Aorta (tissue), 5 donors: ENCODE measurements at places on chromosomes 2 and 18. TPM values are rescaled to one million over a fixed set of nuclear protein-coding genes. Genes with fewer than 3 reads are reported as not detected.

Gene MYO3B
- total RNA-seq: 0.32 TPM

Gene SULT1C4
- total RNA-seq: 4.2 TPM

Gene LIMS1
- total RNA-seq: 100 TPM

Gene DPP4
- total RNA-seq: 3.7 TPM

Gene PROKR1
- not detected for total RNA-seq

Gene CHRNG
- not detected for total RNA-seq

DNA sequence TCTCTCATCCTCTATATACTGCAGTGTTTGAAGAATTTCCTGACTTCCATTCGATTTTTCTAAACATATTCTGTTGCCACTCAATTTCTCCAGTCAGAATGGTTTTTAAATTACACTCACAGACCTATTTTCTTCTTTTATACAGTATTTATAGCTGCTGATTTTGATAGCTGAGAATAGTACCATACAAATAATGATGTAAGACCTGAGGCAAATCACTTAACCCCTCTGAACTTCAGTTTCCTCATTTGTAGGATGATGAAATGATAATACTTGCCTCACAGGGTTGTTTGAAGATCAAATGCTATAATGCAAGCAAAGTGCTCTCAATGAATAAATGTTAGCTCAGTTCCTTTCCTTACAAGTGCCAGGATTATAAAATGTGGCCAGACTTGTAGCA lies 241.8 kb downstream of the CPS1 start:
- no peak for DNase-seq

DNA sequence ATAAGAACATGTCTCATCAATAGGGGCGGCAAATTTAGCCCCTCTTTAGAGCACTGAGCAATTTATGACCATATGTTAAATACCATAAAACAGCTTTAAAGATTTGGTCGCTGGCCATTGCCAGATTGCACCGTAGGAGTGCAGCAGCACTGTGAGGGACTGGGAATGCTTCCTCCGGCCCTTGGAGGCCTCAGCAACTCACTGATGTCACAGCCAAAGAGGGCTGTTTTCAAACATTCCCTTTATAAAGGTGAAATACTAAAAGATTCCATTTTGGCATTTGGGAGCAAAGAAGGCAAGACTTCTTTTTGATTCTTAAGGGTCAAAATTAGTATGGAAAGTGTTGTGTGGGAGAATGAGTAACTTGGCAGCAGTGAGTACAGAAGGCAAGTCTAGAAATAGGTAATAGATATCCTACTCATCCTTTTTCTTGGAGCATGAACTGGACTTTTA lies 63.7 kb downstream of the BABAM2 start:
- DNase-seq: no peak

DNA sequence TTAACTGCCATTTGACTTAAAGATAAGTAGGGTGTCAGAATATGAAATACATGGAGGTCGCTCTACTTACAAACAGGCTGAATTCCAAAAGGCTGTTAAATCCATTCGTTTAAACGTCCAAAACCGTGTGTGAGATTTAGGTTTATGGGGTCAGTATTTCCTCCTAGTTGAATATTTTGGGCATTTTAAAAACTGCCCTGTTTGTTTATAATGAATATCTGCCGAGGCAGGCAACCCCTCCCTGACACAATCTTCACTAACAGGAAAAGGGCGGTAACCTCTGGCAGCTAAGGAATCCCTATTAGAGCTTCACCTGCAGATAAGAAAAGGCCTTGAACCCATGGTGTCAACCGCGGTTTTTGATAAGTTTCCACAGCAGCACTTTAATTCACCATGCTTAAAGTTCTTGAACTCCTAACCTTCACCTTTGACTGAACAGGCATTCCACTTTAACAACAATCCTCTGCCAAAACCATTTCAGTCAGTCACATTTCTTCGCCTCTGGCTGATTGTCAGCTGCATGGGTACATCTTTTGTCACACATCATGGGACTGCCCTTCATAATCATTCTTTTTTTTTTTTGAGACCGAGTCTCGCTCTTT lies 17.8 kb downstream of the TRAK2 start:
- no peak for DNase-seq

- no peak for DNase-seq
These were observed 233.8 kb upstream of the PIK3C3 start for GRCh38 chr18:41721103-41721790.

- DNase-seq: no peak
These were observed 65.7 kb upstream of the RBM44 start for GRCh38 chr2:237732790-237733381.

GRCh38 chr18:54991981-54992380 lies 32.7 kb upstream of the CCDC68 start:
- DNase-seq: no peak

DNA sequence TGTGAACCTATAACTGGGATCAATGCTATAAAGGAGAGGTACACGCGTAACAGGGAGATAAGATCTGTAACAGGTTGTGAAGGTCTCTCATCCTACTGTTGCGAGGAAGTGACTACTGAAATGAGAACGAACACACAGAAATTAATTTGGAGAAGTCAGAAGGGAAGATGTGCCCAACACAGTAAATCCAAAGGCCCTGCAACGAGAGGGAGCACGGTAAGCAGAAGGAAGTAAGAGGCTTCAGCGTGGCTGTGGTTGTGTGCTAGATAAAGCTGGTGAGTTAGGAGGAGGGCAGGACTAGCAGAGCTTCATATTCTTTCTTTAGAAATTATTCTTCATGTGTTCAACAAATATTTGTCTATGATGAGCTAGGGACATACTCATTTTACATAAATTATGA lies 2.5 kb upstream of the ATG16L1 start:
- DNase-seq: no peak

GRCh38 chr18:13611142-13611600 lies 115.2 kb downstream of the FAM210A start:
- DNase-seq: peak; percentile 75

DNA sequence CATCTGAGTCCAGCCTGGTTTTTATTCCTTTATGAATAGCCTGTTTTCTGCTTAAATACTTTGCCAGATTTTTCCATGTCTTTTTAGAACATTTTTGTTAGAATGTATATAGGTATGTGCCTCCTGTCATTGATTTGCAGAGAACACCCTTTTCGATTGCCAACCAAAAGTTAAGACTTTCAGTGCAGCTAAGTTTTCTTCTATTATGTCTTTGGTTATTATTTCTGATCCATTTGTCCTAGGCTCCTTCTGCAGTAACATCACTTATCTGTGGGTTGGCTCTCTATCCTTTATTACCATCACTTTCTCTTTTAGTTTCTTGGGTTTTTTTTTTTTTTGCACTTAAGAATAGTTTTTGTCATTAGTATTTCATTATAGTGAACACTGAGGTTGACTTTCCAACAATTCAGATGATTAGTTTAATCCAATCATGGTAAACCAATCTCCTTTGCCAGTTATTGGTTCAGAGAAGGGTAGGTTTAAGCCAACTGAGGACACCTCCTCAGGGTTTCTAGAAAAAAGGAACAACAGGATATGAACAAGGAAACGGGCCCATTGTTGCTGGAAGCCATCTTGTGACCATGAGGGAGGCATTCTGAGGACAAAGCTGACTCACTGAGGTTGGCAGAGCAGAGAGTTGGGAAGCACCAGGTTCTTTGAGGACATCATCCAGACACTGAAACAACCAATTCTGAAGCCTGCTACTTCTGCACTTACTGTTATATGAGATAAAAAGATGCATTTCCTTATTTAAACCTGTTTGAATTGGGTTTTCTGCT lies 37.9 kb upstream of the GBX2 start:
- DNase-seq: no peak

DNA sequence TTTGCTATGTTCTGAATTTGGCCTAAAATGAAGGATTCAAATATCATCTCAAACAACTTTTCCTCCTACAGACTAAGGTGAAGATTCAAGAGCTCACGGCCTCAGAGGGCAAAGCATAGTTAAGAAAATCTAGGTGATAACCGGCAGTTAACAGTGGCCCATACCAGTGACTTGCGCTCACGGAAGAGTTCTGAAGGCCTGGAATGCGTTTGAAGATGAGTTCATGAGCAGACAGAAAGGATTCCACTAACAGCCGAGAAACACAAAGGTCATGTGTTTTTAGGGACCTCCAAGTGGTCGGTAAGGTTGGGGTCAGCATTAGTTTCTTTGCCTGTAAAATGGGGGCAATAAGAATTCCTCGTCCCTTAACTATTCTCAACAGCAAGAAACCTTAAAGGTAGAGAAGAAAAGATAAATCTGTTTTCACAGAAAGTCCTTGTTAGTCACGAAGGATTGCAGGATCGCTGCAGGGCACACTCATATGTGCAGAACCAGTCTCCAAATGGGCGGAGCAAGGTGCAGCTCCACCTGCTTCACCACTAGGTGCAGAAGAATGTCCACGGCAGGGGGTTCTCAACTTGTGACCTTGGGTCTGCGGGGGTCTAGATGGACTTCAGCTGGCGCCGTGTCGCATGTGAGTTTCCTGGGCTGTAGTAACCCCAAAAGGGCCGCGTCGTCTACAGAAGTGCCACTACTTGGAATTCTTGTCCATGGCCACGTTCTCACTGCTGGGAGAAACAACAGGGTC lies 708 bp upstream of the RPIA start:
- peak; percentile 49 for DNase-seq

GRCh38 chr18:51196118-51196810 lies 1.2 kb downstream of the MEX3C start:
- DNase-seq: peak; percentile 87

DNA sequence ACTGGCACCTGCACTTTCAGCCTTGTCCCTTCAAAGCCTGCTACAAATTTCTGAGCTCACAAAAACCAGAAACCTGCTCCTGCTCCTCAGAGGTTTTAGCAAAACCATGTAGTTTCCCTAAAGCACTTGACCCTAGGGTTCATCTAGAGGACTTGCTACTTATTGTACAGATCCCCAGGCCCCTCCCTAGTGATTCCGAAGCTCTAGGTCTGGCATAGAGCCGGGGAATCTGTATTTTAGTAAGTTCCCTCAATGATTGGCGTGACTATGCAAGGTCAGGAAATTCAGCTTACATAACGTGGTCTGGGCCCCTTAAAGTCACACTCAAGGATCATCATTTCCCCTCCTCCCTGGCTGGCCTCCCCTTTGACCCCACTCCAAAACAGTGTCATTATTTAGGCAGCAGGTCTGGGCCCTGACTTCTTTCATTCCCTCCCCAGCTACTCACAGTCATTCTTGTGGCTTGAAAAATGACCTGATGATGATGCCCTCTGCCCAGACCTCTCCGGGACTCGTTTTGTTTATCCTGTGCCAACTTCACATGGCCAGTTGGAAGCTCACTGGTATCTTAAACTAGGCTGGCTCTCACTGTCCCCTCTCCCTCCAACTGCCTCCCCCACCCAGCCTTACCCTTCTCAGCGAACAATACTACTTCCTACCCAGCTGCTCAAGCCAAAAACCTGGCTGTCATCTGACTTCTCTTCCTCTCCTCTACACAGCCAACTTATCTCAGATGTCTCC lies 36.0 kb downstream of the WDFY1 start:
- DNase-seq: no peak

DNA sequence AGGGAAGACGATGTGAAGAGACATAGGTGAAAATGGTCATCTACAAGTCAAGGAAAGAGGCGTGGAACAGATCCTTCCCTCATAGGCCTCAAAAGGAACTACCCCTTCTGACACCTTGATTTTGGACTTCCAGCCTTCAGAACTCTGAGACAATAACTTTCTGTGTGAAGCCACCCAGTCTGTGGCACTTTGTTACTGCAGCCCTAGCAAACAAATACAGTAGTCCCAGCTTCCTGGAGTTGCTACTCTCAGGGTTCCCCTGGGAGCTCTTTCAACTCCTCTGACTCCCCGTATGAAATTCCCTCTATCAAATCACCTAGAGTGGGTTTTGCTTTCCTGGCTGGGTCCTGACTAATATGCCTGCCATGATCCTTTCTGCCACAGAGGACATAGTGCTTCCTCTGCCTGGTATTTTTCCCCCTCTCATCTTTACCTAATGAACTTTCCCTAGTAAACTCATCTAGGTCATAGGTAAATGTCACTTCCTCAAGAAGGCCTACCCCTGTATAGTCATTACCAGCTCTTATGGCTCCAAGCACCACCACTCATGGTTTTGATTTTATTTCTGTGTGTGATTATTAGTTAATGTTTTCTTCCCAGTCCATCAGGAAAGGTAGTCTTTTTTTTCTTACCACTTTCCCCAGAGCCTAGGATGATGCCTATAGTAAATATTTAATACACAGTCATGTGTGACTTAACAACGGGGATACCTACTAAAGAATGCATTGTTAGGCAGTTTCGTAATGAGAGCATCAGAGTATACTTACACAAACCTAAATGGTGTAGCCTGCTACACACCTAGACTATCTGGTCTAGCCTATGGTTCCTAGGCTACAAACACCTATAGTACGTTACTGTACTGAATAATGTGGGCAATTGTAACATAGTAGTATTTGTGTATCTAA lies 111.5 kb upstream of the LGALSL start:
- DNase-seq: no peak

DNA sequence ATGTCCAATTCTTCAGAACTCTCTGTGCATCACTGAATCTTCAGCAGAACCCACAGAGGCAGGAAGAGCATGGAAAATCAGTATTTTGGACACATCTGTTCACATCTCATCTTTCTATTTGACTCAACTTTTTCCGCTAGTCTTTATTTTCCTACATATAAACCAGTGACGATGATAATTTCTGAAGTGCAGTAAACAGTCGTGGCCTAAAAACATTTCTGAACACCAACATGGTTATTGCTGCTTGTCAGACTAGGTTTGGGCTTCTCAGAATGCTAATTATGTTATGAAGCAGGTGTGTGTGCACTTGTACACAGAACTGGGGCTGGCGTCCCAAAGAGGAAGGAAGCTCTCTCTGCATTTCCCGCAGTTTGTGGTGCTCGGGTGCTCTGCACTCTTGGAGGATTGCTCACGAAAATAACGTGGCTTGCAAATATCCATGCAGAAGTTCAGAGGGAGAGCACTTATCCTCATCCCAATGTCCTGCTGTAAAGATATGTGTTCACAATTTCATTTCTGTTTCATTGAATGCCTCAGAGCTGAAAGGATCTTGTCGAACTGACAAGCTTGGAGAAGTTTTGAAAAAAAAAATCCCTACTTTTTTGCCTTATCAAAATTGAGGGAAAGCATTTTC lies 50.8 kb downstream of the EDAR start:
- DNase-seq: peak; percentile 5

DNA sequence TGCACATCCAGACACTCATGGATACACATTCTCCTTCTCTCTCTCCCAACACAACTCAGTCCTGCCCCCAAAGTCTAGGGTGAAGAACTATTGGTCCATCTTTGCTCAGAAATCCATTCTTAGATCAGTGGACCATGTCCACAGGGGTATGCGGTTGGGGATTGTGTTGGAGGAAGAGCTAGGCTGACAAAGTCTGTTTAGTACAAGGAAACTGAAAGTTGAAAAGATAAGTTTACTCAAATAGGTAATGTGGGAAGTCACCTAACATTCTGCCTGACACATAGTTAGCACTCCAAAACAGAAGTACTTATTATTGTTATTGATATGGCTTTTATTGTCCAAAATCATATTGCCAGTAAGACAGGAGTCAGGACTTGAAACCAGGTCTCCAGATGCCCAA lies 55.9 kb downstream of the ALK start:
- no peak for DNase-seq

- DNase-seq: no peak
These were observed 107.5 kb upstream of the SPATS2L start for GRCh38 chr2:200199005-200199404.
